ENCODE measurements at places on chromosomes 4 and X. TPM values are rescaled to one million over a fixed set of nuclear protein-coding genes. Genes with fewer than 3 reads are reported as not detected.

Gene ARMCX4
- total RNA-seq: 4.1 TPM

Gene GC
- not detected for total RNA-seq

GRCh38 chr4:718460-718859, 12.8 kb downstream of the PCGF3 start:
- H3K36me3 ChIP-seq: no peaks in the 10 kb centered on the region
- H3K4me3 ChIP-seq: no peak overlapping the region
- no peak overlapping the region for H3K27ac ChIP-seq
- no peaks in the 10 kb centered on the region for H3K27me3 ChIP-seq

DNA sequence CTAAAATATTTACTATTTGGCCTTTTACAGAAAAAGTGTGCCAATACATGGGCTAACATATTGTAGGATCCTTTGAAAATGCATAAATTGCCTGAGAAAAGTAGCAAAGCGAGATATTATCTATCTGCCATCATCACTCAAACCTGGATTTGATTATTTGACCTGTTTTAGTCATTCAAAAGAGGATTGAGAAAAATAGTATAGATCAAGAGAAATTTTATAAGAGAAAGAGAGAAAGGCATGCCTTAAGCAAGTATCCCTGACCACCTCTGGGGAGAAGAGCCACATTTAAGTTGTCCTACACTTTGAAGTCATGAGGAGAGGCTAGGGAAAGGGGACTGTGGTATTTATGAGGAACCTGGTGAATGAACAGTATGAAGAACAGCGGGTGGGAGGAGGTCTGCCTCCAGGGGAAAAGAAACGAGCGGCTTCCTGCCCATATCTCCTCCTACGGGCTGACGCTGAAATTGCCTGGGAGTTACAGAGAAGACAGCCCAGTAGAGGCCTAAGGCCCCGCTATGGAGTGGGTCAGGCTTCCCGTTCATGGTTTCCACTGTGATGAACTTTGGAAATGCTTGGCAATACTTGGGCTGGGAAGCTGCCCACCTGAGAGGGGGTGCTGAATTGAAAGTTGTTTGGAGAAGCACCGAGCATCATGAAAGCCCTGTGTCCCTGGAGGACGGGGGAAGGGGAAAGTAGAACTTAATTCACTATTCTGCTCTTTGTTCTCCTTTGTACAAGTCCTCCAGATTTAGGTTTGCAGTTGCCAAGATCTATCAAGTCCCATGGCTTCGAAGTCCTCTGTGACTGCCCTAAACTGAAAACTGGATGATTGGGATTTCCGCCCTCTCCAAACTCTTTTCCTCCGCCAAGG, 106.9 kb upstream of the ACSL4 start:
- H3K36me3 ChIP-seq: no peaks in the 10 kb centered on the region
- no peaks in the 10 kb centered on the region for H3K27me3 ChIP-seq
- no peaks in the 10 kb centered on the region for H3K4me1 ChIP-seq
- DNase-seq: no peak

DNA sequence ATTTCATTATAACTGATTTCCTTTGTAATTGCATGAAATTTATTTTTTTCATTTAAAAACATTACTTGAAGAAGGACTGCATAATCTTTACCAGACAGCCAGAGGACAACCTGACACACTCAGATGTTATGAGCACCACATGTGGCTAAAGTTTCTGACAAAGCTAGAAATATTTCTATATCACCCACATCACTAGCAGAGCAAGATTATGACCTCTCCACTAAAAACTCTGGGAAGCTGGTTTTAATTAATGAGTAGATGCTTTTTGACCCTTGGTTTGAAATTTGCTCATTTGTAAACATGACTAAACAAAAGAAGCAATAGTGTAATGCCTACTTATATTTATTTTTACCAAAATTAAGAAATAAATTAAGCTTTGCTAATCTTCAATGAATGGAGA, 661.5 kb upstream of the EPHA5 start:
- no peak overlapping the region for H3K27ac ChIP-seq
- no peaks in the 10 kb centered on the region for H3K4me1 ChIP-seq
- DNase-seq: no peak
- H3K27me3 ChIP-seq: no peaks in the 10 kb centered on the region
- H3K36me3 ChIP-seq: no peaks in the 10 kb centered on the region

GRCh38 chrX:48769230-48769629, 7.7 kb downstream of the GLOD5 start:
- DNase-seq: no peak
- no peaks in the 10 kb centered on the region for H3K4me1 ChIP-seq
- no peaks in the 10 kb centered on the region for H3K27me3 ChIP-seq
- H3K27ac ChIP-seq: no peak overlapping the region

All from colonic mucosa (tissue), 4 donors.